ENCODE measurements at places on chromosomes 6 and 20.

GRCh38 chr20:47111576-47111975 is 216.9 kb downstream of the EYA2 start:
- DNase-seq, result no peak

GRCh38 chr6:30988209-30988825 is 4.8 kb downstream of the MUC21 start:
- DNase-seq, result no peak

GRCh38 chr20:31594002-31594557 is 11.0 kb upstream of the ID1 start:
- DNase-seq, result no peak

DNA sequence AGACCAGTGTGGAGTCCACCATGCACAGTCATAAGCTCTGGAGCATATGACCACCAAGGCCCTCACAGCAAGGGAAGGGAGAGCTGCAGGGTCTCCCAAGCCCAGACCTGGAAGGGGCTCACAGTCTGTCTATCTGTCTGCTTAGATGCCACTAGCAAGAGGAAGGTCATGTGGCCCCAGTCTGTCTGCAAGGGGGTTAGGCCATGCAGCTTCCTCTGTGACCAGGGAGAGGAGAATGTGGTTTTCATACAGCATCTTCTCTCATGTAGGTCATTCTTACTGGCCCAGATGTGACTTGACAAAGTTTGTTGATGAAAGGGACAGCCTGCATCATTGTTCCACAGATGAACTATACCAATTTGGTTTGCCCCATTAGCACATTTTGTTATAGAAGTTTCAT is 260.8 kb downstream of the FARS2 start:
- DNase-seq, result no peak

GRCh38 chr6:8057793-8058192 is 6.4 kb downstream of the BLOC1S5 start:
- DNase-seq, result no peak

- no peak for DNase-seq
Observed at GRCh38 chr20:64189530-64189966, 25.3 kb downstream of the MYT1 start.

All from germinal center (tissue), 1 donor.